ENCODE measurements at places on chromosomes 11 and 22.

DNA sequence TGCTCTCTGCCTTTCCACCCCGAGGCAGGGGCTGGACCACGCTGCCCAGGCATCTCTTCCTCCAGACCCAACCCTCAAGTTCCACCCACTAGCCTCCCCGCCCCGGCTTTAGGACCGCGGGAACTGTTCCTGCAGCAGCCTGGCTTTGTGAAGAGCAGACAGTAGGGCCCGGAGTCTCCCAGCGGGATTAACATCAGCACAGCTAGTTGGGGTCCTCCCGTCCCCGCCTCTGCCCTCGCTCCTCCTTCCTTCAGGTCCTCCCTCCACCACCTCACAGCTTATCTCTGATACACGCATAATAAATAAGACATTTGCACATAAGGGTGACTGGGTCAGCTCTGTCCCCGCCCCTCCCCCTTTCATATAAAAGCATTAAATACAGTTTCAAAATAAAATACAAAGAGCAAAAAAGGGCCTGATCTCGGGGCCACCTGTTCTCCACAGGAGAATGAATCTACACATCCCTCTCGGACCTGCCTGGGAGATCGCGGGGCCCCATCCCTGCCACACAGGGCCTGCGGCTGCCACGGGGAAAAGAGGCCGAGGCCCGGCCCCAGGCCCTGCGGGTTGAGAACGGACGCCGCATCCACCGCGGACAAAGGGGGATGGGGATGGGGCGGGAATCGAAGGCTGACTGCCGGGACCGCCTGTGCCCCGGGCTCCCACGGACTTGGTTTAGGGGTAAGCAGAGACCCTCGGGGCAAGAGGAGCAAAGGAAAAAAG lies 6.5 kb downstream of the ZFTA start:
- no peak for DNase-seq

DNA sequence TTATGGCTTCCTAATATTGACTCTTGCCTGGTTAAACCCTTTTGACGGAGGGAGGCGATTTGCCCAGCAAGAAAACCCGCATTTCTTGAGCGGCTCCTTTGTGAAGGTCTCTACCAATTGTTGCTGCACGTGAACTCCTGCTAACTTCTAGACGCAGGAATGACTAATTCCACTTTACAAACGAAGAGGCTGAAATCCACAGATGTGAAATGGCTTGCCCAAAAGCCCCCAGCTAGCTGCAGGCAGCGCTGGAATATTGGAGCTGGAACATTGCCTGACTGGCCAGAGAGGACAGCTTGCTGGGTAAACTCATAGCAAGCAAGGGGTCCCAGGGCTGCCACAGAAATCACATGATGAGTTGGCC lies 542 bp downstream of the GCAT start:
- no peak for DNase-seq

- no peak for DNase-seq
Measured at GRCh38 chr22:25953919-25954318, 211.9 kb downstream of the MYO18B start.

GRCh38 chr22:36274531-36274930 lies 21.6 kb downstream of the APOL1 start:
- no peak for DNase-seq
